ENCODE measurements at places on chromosomes 3 and 15.

DNA sequence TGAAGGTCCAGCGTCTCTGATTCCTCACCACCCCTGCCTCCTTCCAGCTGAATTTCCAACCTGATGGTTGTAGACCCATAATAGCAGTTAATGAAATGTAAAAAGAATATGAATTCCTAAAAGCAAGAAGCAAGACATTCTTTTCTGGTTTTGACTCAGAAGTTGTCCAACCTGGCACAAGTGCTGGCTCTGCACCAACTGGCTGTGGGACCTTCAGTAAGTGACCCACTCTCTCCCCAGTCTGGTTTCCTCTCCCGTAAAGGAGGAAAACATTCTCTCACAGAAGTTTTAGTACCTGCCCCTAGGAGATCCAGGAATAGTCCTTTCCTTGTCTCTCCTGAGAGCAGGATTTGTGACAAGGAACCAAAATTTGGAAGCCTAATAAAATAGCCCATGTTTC lies 236.9 kb upstream of the TRIM42 start:
- DNase-seq = no peak

- no peak for DNase-seq
These were observed 380 bp upstream of the ALS2CL start for GRCh38 chr3:46693892-46694226.

DNA sequence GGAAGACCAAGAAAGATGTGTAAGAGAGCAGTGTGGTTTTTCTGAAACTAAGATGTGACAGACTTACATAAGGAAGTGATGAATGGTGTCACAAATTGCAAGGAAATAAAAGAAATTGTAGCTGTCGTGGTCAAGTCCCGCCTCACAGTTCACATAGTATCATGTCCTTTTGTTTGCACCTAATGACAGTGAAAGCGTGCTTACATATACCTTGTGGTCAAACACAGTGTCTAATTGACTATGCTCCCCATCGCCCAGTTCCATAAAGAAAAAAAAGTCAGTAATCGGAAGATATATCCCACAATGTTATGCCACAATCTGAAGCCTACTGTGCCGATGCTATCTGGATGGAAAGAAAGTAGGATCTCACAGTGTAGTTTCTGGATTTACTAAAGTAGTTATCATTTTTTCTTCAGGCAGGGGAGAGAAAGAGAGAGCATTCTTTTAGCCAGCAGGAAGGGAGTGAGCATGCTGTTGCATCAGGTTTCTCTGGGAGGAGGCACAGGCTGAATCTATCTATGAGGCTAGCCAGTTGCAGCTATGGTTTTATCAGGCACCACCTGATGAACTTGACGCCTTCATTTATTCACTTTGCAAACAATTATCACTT lies 9.8 kb upstream of the PLSCR1 start:
- no peak for DNase-seq

- DNase-seq = no peak
These were observed 61.5 kb downstream of the USF3 start for GRCh38 chr3:113634782-113635474.
